Cardiac muscle cell (in vitro differentiated cells and primary cell): ENCODE measurements at places on chromosomes 2 and 18. TPM values are rescaled to one million over a fixed set of nuclear protein-coding genes. Genes with fewer than 3 reads are reported as not detected.

BCS1L gene
- total RNA-seq: 28.6 and 41.2 TPM in 2 replicates

AMMECR1L gene
- total RNA-seq: 7.9 and 10.3 TPM in 2 replicates

PTPRN gene
- 0.36 and 1.2 TPM in 2 replicates for total RNA-seq

CNTNAP5 gene
- 0.03 TPM in 1 of 2 replicates, not detected in the other for total RNA-seq

EPB41L3 gene
- 466 and 886 TPM in 2 replicates for total RNA-seq

GRCh38 chr2:121209014-121209610, 75.9 kb downstream of the TFCP2L1 start:
- no peak for DNase-seq

DNA sequence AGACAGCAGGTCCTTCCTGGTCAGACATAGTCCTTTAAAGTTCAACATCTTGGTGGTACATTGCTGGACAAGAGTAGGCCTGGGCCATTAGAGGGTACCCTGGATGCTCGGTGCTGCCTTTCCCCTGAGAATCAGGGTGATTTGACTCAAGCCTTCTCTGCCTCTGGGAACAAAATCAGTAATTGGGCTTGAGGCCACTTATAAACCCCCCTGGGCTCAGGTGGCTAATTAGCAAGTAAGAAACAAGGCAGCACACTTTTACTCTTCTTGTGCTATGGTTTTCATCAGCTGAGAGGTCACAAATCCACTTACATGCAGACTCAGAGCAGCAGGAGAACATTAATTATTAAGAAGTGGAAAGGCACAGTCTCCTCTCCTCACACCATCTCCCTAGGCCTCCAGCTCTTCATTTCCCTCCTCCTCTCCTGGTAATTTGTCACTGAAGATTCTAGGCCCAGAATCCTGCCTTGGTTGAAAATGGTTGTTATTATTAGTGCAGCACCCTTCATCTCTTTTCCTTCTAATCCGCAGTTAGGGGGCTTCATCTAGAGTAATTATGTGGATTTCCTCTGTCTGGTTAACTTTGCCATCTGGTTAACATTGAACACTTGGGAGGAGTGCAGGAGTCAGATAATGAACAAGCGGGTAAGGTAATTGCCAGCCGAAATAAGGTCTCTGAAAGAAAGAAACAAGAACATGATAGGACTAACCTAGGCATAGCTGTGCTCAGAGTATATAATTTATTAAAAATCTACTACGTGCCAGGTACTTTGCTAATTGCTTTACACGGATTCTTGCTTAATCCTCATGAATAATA, 29.7 kb upstream of the CASP10 start:
- DNase-seq: no peak

DNA sequence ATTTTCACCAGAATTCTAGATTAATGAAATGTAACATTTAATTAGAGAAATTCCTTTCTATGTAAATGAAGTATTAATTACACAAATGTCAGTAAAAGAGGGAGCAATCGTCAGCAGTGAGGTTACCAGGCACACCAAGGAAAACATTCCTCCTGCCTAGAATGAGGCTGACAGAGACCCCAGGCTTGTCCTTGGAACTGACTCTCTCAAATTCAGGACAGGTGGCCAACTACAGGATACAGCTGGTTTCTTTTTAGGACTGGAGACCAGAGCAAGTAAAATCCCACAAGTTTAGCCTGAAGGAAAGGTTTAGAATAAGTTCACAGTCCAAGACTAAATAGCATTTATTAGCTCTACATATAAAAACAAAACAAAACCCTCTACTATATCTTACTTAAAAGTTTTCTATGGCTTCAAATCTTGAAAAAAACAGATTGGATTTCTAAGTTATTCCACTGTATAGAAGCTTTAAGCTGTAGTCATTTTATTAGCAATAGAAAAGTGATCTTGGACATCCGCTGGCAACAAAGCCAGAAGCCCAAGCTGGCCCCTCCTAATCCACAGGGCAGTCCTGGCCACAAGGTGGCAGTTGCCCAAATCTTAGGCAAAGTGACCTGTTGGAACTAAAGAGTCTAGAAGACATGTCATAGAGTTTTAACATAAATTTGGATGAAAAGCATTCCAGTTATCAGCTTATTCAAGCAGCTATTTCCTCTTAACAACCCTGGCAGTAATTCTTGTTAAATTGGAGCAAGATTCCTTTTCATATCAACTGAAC, 81.0 kb downstream of the SP3 start:
- peak; percentile 70 for DNase-seq
